AG09309 (cell line): ENCODE measurements at places on chromosomes 3 and 15.

DNA sequence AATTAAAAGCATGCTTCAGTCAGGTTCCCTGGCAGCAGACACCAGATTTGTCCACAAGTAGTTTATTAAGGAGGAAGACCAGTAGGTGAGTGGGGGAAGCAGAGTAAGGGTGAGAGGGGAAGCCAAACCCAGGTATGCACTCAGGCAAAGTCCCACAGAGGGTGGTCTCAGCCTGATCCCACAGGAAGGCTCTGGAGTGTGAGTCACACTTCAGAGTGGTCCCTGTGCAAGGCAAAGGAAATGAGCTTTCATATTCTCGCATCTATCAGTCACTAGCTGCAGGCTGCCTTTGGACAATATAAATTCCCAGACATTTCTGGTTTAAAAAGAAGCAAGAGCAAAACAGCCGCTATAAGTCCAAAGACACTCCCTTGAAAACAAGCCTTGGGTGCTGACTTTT lies 78.5 kb downstream of the TRANK1 start:
- no peak for DNase-seq

- DNase-seq, result no peak
Observed at GRCh38 chr3:170162630-170163029, 18.9 kb downstream of the PHC3 start.

DNA sequence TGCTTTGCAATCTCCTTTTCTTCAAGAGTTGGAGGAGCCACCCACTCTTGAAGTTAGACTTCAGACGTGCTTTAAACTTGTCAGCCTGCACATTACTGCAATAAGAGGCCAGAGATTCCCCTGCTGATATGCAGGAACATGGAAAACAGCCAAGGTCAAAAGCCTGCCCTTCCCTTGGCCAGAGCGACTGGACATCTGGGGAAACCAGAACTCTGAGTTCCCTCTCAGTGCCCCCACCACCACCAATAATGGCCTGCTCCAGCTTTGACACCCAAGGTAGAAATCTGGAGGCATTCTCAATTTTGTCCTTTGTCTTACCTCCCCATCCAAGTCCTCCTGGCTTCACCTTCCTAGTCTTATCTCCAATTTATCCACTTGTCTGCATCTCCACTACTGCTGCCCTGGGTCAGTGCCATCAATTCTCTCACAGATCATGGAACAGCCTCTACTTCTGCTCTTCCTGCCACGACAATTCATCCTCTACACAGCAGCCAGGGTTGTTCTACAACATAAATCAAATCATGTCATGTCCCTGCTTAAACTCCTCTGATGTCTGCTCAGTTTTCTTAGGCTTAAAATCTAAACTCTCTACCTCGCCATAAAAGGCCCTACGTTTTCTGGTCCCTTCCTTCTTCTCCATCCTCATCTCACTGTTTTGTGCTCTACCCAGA lies 191.6 kb upstream of the WNT5A start:
- no peak for DNase-seq

DNA sequence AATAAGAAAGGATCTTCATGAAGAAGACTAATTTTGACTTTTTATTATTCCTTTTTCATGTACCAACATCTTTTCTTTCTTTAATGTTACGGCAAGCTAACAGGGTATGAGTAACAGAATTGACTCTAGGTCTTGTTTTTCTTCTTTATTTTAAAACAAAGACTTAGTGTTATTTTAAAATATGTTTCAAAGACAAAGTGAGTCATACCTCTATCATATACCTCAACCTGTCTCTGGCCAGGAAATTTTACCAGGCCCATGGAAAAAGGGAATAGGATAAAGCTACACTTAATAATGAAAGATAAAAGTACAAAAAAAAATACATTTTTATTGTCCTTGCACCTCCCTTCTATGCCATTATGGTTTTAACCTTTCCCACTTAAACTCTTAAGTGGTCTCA lies 57.4 kb downstream of the ZNF148 start:
- no peak for DNase-seq
